IMR-90 (cell line): ENCODE measurements at places on chromosomes 6 and 20. TPM values are rescaled to one million over a fixed set of nuclear protein-coding genes. Genes with fewer than 3 reads are reported as not detected.

DNA sequence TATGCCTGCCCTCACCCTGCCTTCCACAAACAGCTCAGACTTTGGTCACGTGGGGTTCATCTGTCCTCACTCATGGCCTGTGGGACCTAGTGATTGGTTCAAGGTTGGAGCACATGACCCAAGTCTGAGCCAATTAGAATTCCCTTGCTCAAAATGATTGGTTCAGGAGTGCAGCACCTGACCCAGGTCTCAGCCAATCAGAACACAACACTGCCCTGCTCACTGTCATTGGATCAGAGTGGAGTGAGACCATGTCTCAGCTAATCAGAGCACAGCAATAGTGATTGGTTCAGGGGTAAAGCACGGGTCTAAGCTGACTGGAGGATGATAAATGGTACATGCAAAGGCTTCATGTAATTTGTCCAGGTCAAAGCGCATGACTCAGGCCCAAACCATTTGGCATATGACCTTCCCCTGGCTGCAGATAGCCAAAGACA, 102.2 kb downstream of the PREX1 start:
- peak; percentile 7 for DNase-seq
- no peak overlapping the region for H3K27ac ChIP-seq
- peaks cover under 1% of the 10 kb centered on the region; the same call in 1 of the 2 replicates for H3K27me3 ChIP-seq

DNA sequence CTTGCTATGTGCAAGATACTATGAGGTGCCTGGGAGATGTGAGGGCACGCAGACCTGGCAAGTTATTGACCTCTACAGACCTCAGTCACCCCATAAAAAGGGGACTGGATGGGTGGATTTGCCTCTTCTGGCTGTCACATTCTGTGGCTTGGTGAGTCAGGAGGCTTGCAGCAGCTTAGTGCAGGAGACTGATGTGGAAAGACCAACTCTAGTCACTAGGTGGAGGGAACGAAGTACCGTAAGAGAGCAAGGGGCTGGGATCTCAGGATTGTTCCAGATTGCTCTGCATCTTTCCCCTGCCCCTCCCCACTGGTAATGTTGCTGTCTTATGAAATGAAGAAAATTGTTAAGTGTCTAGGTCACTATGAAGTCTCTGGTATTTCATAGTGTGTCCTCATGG, 3.3 kb downstream of the MAPRE1 start:
- H3K36me3 ChIP-seq = peaks cover 8% of the 10 kb centered on the region
- peaks cover 29% of the 10 kb centered on the region for H3K4me1 ChIP-seq
- H3K27ac ChIP-seq = no peak overlapping the region; the same call in 1 of the 2 replicates
- H3K4me3 ChIP-seq = no peak overlapping the region
- peak; percentile 82 for DNase-seq

DNA sequence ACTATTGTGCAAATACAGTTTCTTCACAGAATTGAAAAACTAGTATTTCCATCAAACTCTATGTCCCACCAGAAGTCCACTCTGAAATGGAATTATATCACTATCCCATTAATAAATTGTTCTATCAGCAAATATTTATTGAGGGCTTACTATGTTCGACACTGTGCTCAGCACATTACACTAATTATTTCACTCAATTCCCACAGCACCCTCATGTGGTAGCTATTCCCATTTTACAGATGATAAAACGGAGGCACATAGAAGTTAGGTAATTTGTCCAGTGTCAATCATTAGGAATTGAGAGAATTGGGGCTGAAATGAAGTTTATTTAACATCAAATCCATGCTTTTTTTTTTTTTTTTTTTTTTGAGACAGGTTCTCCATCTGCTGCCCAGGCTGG, 52.5 kb downstream of the MKKS start:
- no peaks in the 10 kb centered on the region for H3K27me3 ChIP-seq
- no peak overlapping the region for H3K27ac ChIP-seq
- DNase-seq = no peak
- H3K4me1 ChIP-seq = peaks cover 2% of the 10 kb centered on the region

DNA sequence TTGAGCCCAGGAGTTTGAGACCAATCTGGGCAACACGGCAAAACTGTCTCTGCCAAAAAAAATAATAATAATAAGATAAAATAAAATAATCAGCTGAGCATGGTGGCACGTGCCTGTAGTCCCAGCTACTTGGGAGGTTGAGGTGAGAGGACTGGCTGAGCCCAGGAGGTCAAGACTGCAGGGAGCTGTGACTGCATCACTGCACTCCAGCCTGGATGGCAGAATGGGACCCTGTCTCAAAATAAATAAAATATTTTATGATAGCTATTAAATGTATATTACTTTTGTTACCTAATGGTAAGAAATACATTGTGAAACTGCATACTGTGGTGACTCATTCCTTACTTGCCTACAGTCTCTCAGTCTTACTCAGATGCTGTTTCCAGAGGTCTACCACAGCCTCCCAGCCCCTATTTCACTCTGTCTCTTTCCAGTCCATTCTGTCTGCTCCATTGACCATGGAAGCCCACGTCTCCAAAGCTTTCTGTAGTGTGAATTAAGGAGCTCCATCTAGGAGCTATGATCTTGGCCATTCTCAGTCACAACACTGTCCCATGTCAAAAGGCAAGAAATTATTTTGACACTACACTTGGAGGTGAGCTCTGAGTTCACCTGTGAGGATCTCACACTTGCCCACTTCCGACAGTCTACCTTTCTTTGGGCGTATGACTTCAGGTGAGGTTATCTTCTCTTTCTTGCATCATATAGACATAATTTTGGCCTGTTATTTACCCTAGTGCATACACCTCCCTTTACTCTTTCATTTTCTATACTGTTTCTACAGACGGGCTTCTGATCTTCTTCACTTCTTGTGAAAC, 22.4 kb upstream of the SNX9 start:
- H3K27ac ChIP-seq = no peak overlapping the region
- H3K4me3 ChIP-seq = no peak overlapping the region
- H3K27me3 ChIP-seq = no peaks in the 10 kb centered on the region
- DNase-seq = peak; percentile 86
- no peaks in the 10 kb centered on the region for H3K36me3 ChIP-seq

- H3K27ac ChIP-seq = peak overlapping the region; percentile 41; the same call in 1 of the 2 replicates
- no peaks in the 10 kb centered on the region for H3K36me3 ChIP-seq
- no peak overlapping the region for H3K4me3 ChIP-seq
- peak; percentile 46 for DNase-seq
These were observed 129.8 kb upstream of the TIAM2 start for GRCh38 chr6:154865291-154865690.

- no peak overlapping the region for H3K4me3 ChIP-seq
- no peak for DNase-seq
- H3K36me3 ChIP-seq = peaks cover 31% of the 10 kb centered on the region
These were observed 121.9 kb downstream of the MTHFD1L start for GRCh38 chr6:150987371-150987828.

- no peaks in the 10 kb centered on the region for H3K27me3 ChIP-seq
- no peaks in the 10 kb centered on the region for H3K36me3 ChIP-seq
- peak; percentile 59 for DNase-seq
- H3K4me3 ChIP-seq = no peak overlapping the region
These were observed 16.8 kb downstream of the TPD52L1 start for GRCh38 chr6:125170376-125170775.

DNA sequence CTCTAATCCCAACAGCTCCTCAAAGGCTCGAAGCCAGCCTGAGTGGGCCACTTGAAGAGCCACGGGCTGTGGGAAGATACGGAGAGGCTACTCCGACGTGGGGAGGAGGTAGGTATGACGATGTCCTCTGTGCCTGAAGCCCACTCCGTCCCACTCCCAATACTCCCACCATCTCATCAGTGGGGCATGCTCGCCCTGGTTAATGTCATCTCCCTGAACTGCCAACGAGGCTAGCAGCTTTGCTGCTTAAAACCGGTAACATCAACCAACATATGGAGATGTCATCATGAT, 11.1 kb downstream of the NRN1 start:
- no peak overlapping the region for H3K27ac ChIP-seq
- no peaks in the 10 kb centered on the region; the same call in 1 of the 2 replicates for H3K4me1 ChIP-seq
- no peak for DNase-seq
- H3K4me3 ChIP-seq = no peak overlapping the region

DNA sequence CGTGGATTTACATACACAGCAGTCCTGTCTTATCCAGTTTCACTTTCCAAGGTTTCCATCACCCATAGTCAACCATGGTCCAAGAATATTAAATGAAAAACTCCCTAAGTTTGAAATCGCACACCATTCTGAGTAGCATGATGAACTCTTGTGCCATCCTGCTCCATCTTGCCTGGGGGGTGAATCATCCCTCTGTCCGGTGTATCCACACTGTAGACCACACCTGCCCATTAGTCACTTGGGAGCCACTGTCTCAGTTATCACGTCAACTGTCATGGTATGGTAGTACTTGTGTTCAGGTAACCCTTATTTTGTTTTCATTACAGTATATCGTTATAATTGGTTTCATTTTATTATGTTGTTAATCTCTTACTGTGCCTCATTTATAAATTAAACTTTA, 38.5 kb downstream of the PTGIS start:
- H3K4me1 ChIP-seq = no peaks in the 10 kb centered on the region
- H3K27me3 ChIP-seq = peaks cover 1% of the 10 kb centered on the region
- no peak overlapping the region for H3K4me3 ChIP-seq
- DNase-seq = no peak
- H3K27ac ChIP-seq = no peak overlapping the region

- H3K4me3 ChIP-seq = no peak overlapping the region
- peaks cover 16% of the 10 kb centered on the region for H3K27me3 ChIP-seq
- DNase-seq = no peak
- no peaks in the 10 kb centered on the region for H3K36me3 ChIP-seq
These were observed 56.3 kb upstream of the TULP1 start for GRCh38 chr6:35569011-35569461.

- no peaks in the 10 kb centered on the region for H3K36me3 ChIP-seq
- no peak overlapping the region for H3K4me3 ChIP-seq
- H3K27me3 ChIP-seq = no peaks in the 10 kb centered on the region
- no peak for DNase-seq
These were observed 70.8 kb downstream of the TFAP2B start for GRCh38 chr6:50889497-50889896.

- no peak overlapping the region for H3K4me3 ChIP-seq
- H3K27me3 ChIP-seq = peaks cover 3% of the 10 kb centered on the region; the same call in 1 of the 2 replicates
- no peak overlapping the region for H3K27ac ChIP-seq
- DNase-seq = peak; percentile 84
- H3K4me1 ChIP-seq = peaks cover 9% of the 10 kb centered on the region
These were observed 36.8 kb upstream of the PRND start for GRCh38 chr20:4684837-4685413.

DNA sequence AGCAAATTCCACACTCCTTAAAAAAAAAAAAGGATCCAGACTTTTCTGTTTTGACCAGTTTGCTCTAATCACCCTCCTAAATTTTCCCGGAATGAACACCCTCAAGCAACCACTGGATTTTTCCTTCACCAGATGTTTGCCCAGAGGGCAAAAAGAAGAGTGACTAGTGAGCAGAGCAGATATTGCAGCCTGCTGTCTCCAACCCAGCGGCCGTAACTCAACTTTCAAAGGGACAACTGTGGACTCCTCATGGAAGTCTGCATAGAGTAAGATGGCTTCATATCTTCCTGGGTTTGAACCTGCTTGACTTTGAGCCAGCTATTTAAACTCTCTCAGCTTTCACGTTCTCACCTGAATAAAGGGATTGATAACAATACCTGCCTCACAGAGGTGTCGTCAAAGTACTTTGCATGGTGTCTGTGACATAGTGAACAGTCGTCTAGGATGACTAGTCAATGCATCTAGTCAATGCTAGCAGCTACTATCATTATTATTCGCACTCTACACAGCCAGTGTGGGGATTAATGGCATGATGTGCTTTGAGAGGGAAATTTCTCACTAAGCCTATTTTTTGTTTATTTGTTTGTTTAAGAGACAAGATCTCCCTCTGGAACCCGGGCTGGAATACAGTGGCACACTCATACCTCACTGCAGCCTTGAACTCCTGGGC, 92.2 kb upstream of the HIVEP1 start:
- no peak for DNase-seq
- no peaks in the 10 kb centered on the region for H3K36me3 ChIP-seq
- H3K4me3 ChIP-seq = no peak overlapping the region
- no peaks in the 10 kb centered on the region for H3K27me3 ChIP-seq

DNA sequence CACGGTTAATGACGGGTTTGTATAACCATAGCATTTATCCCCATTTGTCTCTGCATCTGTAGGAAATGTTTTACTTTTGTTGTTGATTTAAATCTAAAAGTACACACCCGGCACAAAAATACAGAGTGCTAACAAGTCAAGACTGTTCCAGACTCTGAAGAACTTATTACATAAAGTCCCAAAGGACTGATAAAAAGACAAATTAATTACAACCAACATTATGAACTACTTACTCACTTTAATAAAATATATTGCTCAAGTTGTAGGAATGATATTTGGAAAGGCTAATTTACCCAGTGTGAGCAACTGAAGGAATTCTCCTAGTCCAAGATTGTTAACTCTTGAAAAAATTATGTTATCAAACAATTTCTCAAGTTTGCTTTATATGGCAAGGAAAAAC, 115.6 kb downstream of the KIF13A start:
- H3K4me3 ChIP-seq = no peak overlapping the region
- no peaks in the 10 kb centered on the region for H3K36me3 ChIP-seq
- DNase-seq = no peak
- peaks cover 12% of the 10 kb centered on the region for H3K4me1 ChIP-seq
- no peaks in the 10 kb centered on the region for H3K27me3 ChIP-seq

GRCh38 chr6:40408786-40409542, 178.2 kb downstream of the LRFN2 start:
- no peaks in the 10 kb centered on the region for H3K27me3 ChIP-seq
- no peaks in the 10 kb centered on the region for H3K4me1 ChIP-seq
- no peak overlapping the region for H3K4me3 ChIP-seq
- no peak for DNase-seq
- H3K36me3 ChIP-seq = no peaks in the 10 kb centered on the region

- no peaks in the 10 kb centered on the region for H3K36me3 ChIP-seq
- no peaks in the 10 kb centered on the region for H3K27me3 ChIP-seq
- DNase-seq = peak; percentile 37
- H3K27ac ChIP-seq = no peak overlapping the region
These were observed 65.5 kb downstream of the ARID1B start for GRCh38 chr6:156842598-156843250.

DNA sequence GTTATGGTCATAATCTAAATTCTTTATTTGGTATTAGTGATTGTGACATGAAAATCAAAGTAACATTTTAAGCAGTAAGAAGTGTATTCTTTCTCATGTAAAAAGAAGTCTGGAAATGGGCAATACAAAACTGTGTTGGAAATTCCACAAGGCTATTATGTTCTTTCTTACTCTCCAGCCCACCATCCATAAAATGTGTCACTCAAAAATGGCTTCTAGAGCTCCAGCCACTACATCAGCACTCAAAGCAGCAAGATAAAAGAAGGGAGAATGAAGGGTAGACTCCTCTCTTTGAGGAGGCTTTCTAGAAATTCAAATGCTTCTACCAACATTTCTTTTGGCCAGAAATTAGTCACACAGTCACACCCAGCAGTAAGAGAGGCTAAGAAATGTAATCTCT, 18.4 kb downstream of the PDSS2 start:
- H3K36me3 ChIP-seq = no peaks in the 10 kb centered on the region
- H3K27ac ChIP-seq = no peak overlapping the region
- no peak for DNase-seq
- H3K4me3 ChIP-seq = no peak overlapping the region
- no peaks in the 10 kb centered on the region for H3K27me3 ChIP-seq

The COL11A2 gene
- under 0.01 TPM in 2 replicates for total RNA-seq

The DCBLD1 gene
- 27.8 and 30.0 TPM in 2 replicates for total RNA-seq

The EYA4 gene
- 11.1 and 11.9 TPM in 2 replicates for total RNA-seq

The ELOVL4 gene
- 2.3 and 5.0 TPM in 2 replicates for total RNA-seq

The CST7 gene
- total RNA-seq = not detected in 2 replicates

The GRM1 gene
- total RNA-seq = not detected in 2 replicates

The DSP gene
- 20.1 and 23.6 TPM in 2 replicates for total RNA-seq

The KDM1B gene
- total RNA-seq = 16.7 and 16.9 TPM in 2 replicates

The TMEM244 gene
- 0.28 and 0.36 TPM in 2 replicates for total RNA-seq

The FNDC11 gene
- 0.28 and 0.36 TPM in 2 replicates for total RNA-seq

The PAX1 gene
- not detected in 2 replicates for total RNA-seq
